ENCODE measurements at places on chromosomes 13 and 19.

GRCh38 chr19:19588546-19588945 is 29.9 kb downstream of the PBX4 start:
- no peak for DNase-seq

- DNase-seq, result no peak
Observed at GRCh38 chr13:93001866-93002461, 224.6 kb upstream of the GPC6 start.

DNA sequence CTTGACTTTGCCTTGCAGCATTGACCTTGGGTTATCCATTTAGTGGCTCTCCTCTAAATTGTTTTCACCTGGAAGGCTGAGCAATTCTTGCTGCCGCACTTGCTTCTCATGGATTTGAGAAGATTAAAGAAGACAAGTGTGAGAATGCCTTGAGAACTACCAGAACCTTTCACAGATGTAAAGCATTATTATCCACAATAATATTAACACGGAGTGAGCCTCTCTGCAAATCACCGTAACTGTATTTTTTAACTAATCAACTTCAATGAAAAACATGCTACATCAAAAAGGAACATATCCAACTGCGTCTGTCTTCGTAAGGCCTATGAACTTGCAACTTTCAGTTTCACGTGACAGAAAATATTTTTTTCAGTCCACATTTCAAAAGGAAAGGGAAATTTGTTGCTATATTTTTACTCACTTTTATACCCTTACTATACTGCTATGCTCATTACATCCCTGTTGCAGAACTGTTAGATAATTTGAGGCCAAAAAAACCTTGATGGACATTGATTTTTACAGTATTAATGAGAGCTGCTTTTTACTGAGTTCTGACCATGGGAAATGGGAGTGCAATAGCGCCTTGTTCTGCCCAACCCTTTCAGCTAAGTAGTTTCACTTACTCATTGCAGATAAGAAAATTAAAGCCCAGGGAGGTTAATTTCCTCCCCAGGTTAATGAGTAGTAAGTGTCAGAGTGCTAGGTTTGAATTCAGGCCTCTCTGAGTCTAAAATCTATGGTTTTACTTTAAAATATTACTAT is 93.8 kb upstream of the RAP2A start:
- DNase-seq, result no peak

DNA sequence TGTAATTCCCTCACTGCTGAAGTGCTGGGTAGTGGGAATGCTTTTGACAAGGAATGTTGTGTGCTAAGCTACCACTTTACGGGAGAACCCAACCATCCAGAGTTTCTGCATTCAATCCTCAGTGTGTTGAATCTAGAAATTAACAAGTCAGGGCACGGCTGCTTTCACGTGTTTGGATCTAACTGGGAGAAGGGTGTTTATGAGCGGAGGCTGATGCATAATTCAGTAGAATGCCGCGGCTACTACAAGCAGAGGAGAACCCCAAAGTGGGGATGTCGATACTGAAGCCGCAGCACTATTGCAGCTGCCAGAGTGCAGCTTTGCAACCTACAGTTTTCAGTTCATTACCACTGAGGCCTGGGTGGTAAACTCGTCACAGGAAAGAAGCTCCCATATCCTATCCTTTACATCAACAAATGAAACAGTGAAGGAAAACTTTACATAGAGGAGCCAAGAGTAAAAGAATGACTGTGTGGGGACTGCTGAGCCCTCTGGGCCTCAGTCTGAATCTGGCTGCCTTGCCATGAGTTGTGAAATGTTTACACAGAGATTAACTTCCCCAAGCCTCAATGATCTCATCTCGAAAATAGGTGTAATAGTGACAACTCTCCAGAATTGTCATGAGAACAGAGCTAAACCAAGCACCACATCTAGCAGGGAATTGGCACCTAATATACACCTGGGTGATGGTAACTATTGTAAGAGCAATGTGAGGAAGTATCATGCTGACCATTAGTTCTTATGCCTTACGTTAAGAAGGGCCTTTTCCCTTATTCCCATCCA is 531.7 kb downstream of the MYO16 start:
- DNase-seq, result no peak

DNA sequence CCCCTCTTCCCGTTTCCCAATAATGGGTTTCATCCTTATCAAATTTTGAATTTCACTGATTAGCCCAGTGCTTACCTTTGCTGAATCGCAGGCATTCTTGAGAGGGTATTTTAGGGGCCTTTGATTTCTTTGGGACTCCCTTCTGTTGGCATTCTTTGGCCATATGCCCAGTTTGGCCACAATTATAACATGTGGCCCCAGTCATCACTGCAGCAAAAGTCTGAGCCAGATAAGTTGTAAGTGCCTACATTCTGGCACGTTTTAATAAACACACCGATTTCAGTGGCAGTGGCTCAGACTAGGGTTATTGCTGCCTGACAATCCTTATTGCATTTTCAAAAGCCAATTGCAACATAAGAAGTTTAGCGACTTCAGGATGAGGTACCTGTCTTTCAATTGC is 41.4 kb downstream of the ZNF726 start:
- DNase-seq, result no peak

- no peak for DNase-seq
Observed at GRCh38 chr19:36182612-36183244, 30.5 kb upstream of the COX7A1 start.

- no peak for DNase-seq
Observed at GRCh38 chr13:62040078-62040477, 624.4 kb upstream of the PCDH20 start.

- no peak for DNase-seq
Observed at GRCh38 chr19:30479231-30479630, 107.0 kb downstream of the ZNF536 start.

DNA sequence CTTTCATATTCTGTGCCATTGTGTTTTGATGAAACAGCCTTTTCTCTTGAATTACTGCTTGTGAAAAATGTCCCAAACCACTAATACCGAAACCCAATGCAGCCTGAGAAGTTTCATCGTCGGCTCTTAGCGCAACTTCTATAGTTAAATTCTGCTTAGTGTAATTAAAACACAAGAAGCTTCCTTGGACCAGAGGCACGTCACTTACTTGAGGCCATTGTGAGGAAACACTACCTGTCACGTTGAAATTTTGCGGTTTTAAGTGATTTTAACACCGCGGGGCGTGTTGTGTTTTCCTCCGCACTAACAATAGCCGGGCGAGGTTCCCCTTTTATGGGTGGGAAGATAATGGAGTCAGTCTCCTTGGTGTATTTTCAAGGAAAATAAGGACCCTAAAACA is 70.9 kb downstream of the GGACT start:
- DNase-seq, result no peak

DNA sequence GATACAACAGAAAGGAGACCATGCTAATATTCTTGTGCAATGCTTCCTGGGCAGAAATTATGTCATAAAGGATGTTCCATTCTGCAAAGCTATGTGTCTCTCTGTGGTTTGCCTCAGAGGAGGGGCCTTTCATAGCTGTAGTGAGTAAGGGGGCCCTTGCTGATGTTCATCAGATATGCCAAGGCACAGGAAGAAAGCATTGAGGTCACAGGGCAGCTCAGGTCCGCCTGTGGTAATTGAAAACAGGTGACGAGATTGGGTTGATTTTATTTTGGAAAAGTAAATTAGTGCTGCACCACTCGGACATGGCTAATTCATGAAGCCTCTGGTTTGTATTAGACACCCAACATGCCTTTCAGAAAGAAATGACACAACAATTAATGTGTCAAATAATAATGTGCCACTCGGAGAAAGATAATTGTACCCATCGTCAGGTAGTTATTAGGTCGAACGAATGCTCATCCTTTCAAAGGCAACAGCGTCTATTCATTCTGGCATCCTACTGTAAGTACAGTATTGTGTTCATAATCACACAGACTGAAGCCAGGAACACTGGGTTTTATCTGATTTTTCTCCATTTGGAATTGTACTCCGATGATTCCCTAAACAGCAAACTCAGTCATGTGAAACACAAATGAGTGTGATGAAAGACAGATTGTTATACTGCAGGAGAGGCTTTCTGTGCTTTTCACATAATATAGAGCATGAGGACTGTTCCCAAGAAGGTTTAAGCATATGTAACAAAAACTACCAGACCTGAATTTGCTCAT is 421.6 kb upstream of the KLF12 start:
- no peak for DNase-seq

DNA sequence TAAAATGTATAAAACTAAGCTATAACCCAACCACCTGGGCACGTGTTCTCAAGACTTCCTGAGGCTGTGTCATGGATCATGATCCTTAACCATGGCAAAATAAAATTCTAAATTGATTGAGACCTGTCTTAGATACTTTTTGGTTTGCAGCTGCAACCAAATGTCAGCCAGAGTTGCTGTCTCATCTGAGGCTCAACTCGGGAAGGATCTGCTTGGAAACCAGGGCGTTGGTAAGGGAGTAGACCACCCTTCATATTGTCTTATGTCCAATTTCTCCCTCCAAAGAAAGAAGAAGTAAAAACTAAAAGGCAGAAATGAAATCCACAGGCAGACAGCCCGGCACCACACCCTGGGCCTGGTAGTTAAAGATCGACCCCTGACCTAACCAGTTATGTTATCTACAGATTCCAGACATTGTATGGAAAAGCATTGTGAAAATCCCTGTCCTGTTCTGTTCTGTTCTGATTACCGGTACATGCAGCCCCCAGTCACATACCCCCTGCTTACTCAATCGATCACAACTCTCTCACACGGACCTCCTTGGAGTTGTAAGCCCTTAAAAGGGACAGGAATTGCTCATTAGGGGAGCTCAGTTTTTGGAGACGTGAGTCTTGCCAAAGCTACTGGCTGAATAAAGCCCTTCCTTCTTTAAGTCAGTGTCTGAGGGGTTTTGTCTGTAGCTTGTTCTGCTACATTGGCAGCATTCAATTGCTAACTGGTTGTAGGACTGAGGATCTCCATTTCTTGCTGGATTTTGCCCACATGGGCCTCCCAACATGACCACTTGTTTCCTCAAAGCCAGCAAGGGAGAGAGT is 22.9 kb upstream of the IGSF23 start:
- no peak for DNase-seq

GRCh38 chr13:52925775-52926285 is 77.4 kb upstream of the PCDH8 start:
- DNase-seq, result peak; percentile 19

- no peak for DNase-seq
Observed at GRCh38 chr13:29698106-29698505, 102.6 kb upstream of the SLC7A1 start.

GRCh38 chr19:44003461-44004009 is 778 bp downstream of the ZNF230 start:
- DNase-seq, result no peak

DNA sequence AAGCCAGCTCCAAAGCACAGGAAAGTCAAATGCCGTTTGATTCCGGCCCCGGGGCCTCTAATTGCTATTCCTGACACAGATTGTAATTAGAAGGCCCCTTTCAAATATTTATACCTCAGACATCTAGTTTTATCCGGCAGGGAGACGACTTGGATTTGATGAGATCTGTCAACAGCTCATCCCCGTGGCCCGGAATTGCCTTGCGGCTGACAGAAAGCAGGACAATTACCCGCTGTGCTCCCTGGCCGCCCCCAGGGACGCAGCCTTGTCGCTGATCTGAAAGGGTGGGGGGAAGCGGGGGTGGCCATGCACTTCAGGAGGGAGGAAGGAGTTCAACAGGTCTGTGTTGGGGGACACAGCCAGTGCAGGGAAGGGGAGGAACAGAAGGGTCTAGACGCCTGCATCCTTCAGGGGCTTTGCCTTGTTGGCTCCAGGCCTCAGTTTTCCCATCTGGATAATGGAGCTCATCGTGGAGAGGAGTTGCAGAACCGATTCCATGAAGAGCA is 1.8 kb upstream of the SHD start:
- no peak for DNase-seq

- no peak for DNase-seq
Observed at GRCh38 chr13:68690567-68690966, 1417.1 kb upstream of the ATXN8OS start.

DNA sequence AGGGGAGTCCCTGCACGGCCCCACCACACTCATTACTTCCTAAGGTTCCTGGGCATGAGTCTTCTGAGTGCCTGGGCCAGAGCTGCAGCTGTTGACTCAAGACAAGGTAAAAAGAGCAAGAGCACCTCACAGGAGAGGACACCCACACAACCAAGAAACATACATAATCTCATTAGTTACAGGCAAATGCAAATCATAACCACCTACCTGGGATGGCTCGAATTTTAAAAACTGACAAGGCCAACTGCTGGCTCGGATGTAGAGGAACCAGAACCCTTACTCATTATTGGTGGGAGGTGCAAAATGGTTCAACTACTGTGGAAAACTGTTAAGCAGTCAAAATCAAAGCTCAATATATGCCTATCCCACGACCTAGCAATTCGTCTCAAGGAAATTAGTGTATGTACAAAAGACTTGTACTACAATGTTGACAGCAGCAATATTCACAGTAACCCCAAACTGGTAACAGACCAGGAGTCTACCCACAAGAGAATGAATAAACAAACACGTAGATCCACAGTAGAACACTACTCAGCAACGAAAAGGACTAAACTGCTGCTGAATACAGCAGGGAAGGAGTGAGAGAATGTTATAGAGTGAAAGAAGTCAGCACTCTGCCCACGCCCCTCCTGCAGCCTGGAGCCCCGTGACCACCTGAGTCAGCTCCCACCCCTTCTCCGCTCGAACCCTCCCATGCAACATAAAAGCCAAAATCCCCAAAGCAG is 15.8 kb downstream of the AKT2 start:
- DNase-seq, result no peak

GRCh38 chr13:50574731-50575130 is 268.8 kb downstream of the DLEU7 start:
- no peak for DNase-seq

GRCh38 chr19:980133-980998 is 3.8 kb upstream of the WDR18 start:
- no peak for DNase-seq

Data from DMS 273 treated with DMSO at 0.1 percent for 48 hours (cell line).